Stimulated activated naive B cell treated with anti-CD40 and anti-IgM and Interleukin-4, amounts not matched to agents 10 μg/mL and 1 μg/mL and 100 μg/mL, for 72 hours (primary cell): ENCODE measurements at places on chromosomes 3 and 15.

DNA sequence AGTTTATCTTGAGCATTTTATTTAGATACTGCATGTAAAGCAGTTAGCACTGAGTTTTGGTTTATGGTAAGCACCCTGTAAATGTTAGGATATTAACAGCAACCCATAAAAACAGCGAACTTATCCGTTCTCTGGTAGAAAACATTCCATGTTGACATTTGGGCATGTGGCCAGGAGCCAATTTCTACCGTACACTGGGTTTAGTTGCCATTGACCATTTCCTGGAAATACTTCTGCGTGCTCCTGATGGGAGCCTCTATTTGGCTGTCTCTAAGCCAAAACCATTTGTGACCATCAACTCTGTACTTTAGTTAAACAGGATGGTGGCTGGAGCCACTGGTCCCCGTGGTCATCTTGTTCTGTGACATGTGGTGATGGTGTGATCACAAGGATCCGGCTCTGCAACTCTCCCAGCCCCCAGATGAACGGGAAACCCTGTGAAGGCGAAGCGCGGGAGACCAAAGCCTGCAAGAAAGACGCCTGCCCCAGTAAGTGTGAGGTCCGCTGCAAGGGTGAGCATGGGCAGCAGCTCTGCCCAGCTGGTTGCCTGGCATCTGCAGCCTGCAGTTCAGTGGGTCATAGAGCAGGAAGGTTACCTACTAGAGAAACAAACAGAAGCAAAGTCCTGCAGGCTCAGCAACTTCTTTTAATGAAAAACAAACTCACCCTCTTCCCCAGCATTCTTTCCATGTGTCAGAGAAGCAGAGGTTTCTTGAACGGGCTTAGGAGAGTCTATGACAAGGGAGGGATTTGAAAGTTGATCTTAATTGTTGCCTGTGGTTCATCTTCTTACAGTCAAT is 7.1 kb downstream of the THBS1 start:
- no peak for DNase-seq
- peaks cover 18% of the 10 kb centered on the region for H3K27me3 ChIP-seq
- no peak overlapping the region for H3K27ac ChIP-seq
- H3K4me1 ChIP-seq, result no peaks in the 10 kb centered on the region
- H3K36me3 ChIP-seq, result no peaks in the 10 kb centered on the region

- no peak overlapping the region for H3K27ac ChIP-seq
- DNase-seq, result no peak
- H3K36me3 ChIP-seq, result no peaks in the 10 kb centered on the region
- no peaks in the 10 kb centered on the region for H3K4me1 ChIP-seq
- no peak overlapping the region for H3K4me3 ChIP-seq
- peaks cover 15% of the 10 kb centered on the region for H3K27me3 ChIP-seq
Observed at GRCh38 chr15:48555241-48555881, 90.1 kb downstream of the FBN1 start.

- DNase-seq, result no peak
- H3K4me1 ChIP-seq, result peaks cover 36% of the 10 kb centered on the region
- no peak overlapping the region for H3K27ac ChIP-seq
- H3K27me3 ChIP-seq, result peaks cover 12% of the 10 kb centered on the region
- no peaks in the 10 kb centered on the region for H3K36me3 ChIP-seq
Observed at GRCh38 chr15:58459560-58459959, 27.8 kb downstream of the LIPC start.

DNA sequence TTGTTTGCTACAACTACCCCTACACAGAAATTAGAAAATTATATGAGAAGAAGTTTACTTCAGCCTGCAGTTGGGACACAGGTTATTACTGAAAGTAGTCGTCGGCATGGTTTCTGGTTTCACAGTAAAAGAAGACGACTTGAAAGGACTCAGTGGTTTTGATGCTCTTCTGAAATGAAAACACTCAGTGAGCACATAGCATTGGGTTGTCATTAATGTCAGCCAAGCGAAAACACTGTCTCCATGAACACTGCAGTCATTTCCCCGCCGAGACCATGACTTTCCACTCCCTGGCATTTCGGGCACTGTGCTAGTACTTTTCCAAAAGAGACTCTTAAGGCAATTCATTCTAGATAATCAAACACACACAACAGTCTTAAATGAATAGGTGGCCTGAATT is 69.2 kb upstream of the ICE2 start:
- peaks cover 22% of the 10 kb centered on the region for H3K36me3 ChIP-seq
- H3K4me1 ChIP-seq, result peaks cover 2% of the 10 kb centered on the region
- no peak overlapping the region for H3K4me3 ChIP-seq
- no peak for DNase-seq
- no peaks in the 10 kb centered on the region for H3K27me3 ChIP-seq
- H3K27ac ChIP-seq, result no peak overlapping the region

GRCh38 chr3:168364967-168365366 is 269.2 kb upstream of the GOLIM4 start:
- H3K27me3 ChIP-seq, result no peaks in the 10 kb centered on the region
- H3K4me3 ChIP-seq, result no peak overlapping the region
- no peaks in the 10 kb centered on the region for H3K36me3 ChIP-seq
- DNase-seq, result no peak

DNA sequence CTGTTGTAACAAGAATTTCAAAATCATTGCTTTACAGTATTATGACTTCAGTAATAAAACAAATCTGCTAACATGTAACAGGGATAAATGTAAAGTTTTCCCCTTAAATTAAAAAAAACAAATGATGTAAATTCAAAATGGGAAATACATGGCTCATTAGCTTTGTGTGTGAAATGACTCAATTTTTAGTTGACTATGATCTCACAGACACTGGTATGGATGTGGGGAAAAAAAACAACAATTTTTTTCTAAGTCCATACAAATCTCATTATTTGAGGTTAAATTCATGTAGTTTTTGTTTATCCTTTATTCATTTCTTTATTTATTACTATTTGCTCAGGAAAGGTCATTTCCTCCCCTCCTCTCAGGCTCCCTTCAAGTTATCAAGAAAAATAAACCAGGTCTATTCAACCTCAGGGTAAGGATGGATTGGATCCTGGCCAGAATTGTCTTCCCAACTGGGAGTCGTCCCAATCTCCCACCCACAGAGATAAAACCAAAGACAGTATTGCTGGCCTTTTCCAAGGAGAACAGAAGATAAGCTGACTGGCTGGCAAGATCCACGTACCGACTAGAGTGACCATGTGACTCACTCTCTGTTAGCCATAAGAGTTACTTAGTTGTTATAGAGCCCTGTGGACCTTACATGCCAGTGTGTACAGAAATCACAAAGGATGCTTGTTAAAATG is 373.3 kb downstream of the GAP43 start:
- no peak overlapping the region for H3K27ac ChIP-seq
- H3K4me3 ChIP-seq, result no peak overlapping the region
- no peaks in the 10 kb centered on the region for H3K36me3 ChIP-seq
- H3K4me1 ChIP-seq, result no peaks in the 10 kb centered on the region
- no peak for DNase-seq

GRCh38 chr3:82474711-82475110 is 713.3 kb upstream of the GBE1 start:
- no peak overlapping the region for H3K4me3 ChIP-seq
- H3K36me3 ChIP-seq, result no peaks in the 10 kb centered on the region
- no peaks in the 10 kb centered on the region for H3K4me1 ChIP-seq
- DNase-seq, result no peak
- no peak overlapping the region for H3K27ac ChIP-seq

GRCh38 chr3:15460891-15461531 is 33.6 kb downstream of the EAF1 start:
- H3K27me3 ChIP-seq, result peaks cover 7% of the 10 kb centered on the region
- no peak overlapping the region for H3K27ac ChIP-seq
- no peaks in the 10 kb centered on the region for H3K4me1 ChIP-seq
- H3K4me3 ChIP-seq, result no peak overlapping the region
- peaks cover 14% of the 10 kb centered on the region for H3K36me3 ChIP-seq
- DNase-seq, result no peak

- peaks cover 45% of the 10 kb centered on the region for H3K36me3 ChIP-seq
- no peak overlapping the region for H3K4me3 ChIP-seq
- no peak for DNase-seq
- peaks cover 12% of the 10 kb centered on the region for H3K4me1 ChIP-seq
Observed at GRCh38 chr3:52719618-52720017, 13.7 kb downstream of the SPCS1 start.

DNA sequence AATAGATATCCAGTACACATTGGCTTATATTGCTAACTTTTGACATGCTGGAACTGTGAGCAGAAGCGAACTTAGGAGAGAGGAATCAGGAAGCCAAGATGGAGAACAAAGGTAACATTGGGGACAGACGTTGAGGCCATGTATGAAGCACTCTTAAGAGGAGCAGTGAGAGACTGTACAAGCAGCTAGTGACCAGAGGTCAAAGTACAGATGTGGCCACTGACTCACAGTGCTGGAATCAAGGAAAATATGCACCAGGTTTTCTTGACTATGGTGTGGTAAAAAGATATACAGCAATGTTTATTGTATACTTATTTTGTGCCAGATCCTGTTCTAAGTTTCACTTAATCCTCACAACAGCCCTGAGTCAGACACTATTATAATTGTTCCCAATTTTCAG is 2.0 kb upstream of the IL20RB start:
- peaks cover 40% of the 10 kb centered on the region for H3K36me3 ChIP-seq
- H3K4me1 ChIP-seq, result peaks cover 12% of the 10 kb centered on the region
- DNase-seq, result no peak
- no peaks in the 10 kb centered on the region for H3K27me3 ChIP-seq

DNA sequence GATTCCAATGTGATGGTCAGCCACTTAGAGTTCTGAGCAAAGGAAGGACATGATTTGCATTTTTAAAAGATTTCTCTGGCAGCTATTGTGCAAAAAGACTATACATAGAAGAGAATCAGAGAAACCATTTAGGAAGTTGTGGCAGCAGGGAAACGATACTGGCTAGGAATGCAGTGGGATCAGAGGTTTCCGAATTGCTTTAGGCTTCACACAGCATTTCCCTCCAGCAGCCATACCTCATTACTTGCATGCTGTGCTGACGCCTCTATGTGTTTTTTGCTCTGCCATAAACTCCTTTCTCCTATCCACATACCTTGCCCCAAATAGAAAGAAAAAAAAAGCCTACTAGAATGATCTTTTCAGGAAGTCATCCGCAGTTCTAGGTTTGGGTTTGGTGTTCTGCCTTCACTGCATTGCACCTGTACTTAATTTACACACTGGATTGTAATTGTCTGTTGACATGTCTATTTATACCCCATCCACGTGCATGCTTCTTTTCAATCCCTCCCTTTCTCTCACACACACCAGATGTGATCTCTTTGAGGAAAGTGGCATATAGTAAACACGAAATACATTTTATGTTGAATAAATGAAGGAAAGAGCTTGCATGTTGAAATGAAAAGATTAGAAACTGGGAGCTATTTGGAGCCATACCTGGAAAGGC is 860.3 kb upstream of the SEMA6D start:
- H3K27me3 ChIP-seq, result no peaks in the 10 kb centered on the region
- H3K4me3 ChIP-seq, result no peak overlapping the region
- H3K27ac ChIP-seq, result no peak overlapping the region
- H3K36me3 ChIP-seq, result no peaks in the 10 kb centered on the region
- no peaks in the 10 kb centered on the region for H3K4me1 ChIP-seq

DNA sequence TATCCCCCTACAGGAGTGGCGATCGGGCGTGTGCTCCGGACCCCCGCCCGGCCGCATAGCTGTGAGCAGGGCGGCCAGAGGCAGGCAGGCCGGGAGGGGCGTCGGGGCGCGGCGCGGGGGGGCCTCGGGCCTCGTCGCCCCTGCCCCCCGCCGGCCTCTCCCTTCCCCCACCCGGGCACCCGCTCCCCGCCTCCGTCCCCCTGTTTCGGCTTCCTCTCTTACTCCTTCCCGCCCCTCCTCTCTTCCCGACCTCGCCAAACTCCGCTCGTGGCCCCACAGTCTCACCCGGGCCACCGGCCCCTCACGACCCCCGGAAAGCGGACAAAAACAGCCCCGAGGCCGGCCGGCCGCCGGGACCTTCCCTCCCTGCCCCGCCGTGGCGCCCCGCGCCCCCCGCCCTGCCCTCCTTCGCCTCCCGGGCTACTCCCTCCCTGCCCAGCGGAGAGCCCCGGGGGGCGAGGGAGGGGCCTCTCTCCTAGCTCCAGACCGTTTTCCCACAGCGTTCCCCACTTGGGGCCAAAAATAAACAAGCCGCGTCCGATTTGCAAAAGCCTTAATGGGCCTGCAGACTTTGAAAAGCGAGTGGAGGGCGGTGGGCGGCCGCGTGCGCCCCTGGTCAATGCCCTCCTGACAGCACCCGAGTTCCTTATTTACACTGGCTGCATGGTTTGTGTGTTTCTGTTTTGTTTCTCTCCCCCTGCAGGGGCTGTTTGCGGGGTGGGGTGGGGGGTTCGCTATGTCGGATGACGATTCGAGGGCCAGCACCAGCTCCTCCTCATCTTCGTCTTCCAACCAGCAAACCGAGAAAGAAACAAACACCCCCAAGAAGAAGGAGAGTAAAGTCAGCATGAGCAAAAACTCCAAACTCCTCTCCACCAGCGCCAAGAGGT is 1.0 kb downstream of the UBE2E1 start:
- peaks cover 52% of the 10 kb centered on the region for H3K4me1 ChIP-seq
- no peaks in the 10 kb centered on the region for H3K27me3 ChIP-seq
- H3K4me3 ChIP-seq, result peak overlapping the region; percentile 99
- no peak for DNase-seq
- peak overlapping the region; percentile 99 for H3K27ac ChIP-seq
- peaks cover 25% of the 10 kb centered on the region for H3K36me3 ChIP-seq

- DNase-seq, result no peak
- H3K36me3 ChIP-seq, result no peaks in the 10 kb centered on the region
- H3K4me3 ChIP-seq, result no peak overlapping the region
- peaks cover 12% of the 10 kb centered on the region for H3K27me3 ChIP-seq
- H3K27ac ChIP-seq, result no peak overlapping the region
- H3K4me1 ChIP-seq, result peaks cover 7% of the 10 kb centered on the region
Observed at GRCh38 chr3:31403197-31403596, 129.5 kb upstream of the STT3B start.

DNA sequence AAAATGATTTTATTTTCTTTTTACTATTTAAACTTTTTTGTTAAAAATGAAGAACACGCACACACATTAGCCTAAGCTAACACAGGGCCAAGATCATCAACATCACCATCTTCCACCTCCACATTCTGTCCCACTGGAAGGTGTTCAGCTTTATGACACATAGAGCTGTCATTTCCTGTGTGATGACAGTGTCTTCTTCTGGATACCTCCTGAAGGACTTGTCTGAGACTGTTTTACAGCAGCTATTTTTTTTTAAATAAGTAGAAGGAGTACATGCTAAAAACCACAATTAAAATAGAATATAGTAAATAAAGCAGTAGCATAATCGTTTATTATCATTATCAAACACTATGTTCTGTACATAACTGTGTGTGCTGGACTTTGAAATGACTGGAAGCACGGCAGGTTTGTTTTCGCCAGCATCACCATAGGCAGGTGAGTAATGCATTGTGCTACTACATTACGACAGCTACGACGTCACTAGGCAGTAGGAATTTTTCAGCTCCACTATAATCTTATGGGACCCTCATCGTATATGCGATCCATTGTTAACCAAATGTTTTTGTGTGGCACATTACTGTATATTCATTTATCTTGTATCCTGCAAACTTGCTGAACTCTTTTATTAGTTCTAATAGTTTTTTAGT is 72.8 kb downstream of the KLF15 start:
- no peak overlapping the region for H3K27ac ChIP-seq
- no peak for DNase-seq
- H3K4me1 ChIP-seq, result peaks cover 9% of the 10 kb centered on the region
- H3K36me3 ChIP-seq, result no peaks in the 10 kb centered on the region
- H3K4me3 ChIP-seq, result no peak overlapping the region
